GM12878 (cell line): ENCODE measurements at places on chromosomes 4 and X. TPM values are rescaled to one million over a fixed set of nuclear protein-coding genes. Genes with fewer than 3 reads are reported as not detected.

ARSJ gene
- not detected in 2 replicates for total RNA-seq

POF1B gene
- 0.64 and 1.1 TPM in 2 replicates for total RNA-seq

PAGE2B gene
- not detected in 2 replicates for total RNA-seq

FGFBP1 gene
- not detected in 2 replicates for total RNA-seq

LARP7 gene
- 36.6 and 41.7 TPM in 2 replicates for total RNA-seq

FGFBP2 gene
- not detected in 2 replicates for total RNA-seq

C4orf51 gene
- total RNA-seq = not detected in 2 replicates

GAR1 gene
- total RNA-seq = 27.2 and 29.0 TPM in 2 replicates

INPP4B gene
- total RNA-seq = 1.1 and 1.5 TPM in 2 replicates

TNMD gene
- total RNA-seq = not detected in 2 replicates

SPATA4 gene
- not detected in 2 replicates for total RNA-seq

AP1AR gene
- 18.2 and 19.8 TPM in 2 replicates for total RNA-seq

STBD1 gene
- total RNA-seq = not detected in 2 replicates

ARHGEF9 gene
- 21.9 and 23.1 TPM in 2 replicates for total RNA-seq

SPANXN4 gene
- not detected in 2 replicates for total RNA-seq

SSX2 gene
- total RNA-seq = not detected in 2 replicates
